Activated gamma-delta T cell treated with Interleukin-2 at 50 U/mL for 16 hours (primary cell): ENCODE measurements at places on chromosomes 16 and 17.

DNA sequence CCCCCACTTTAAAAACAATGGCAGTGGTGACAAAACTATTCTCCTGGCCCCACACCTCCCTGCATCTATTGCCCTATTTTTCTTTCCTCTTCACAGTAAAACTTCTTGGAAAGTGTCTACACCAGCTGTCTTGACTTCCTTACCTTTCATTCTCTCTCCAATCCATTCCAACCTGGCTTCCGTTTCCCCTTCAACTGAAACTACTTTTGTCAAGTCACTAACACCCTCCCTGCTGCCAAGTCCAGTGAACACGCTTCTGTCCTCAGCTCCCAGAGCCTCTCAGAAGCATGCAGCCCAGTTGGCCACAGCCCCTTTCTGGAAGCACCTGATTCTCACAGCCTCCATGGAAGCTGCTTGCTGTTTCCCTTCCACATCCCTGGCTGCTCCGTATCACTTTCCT is 4.0 kb upstream of the SCN4A start:
- DNase-seq = no peak

GRCh38 chr17:79057737-79058385 is 16.8 kb upstream of the ENGASE start:
- no peak for DNase-seq

GRCh38 chr17:82101767-82102679 is 4.0 kb upstream of the FASN start:
- DNase-seq = no peak

GRCh38 chr16:67100569-67101310 is 9.0 kb upstream of the PHAF1 start:
- no peak for DNase-seq

DNA sequence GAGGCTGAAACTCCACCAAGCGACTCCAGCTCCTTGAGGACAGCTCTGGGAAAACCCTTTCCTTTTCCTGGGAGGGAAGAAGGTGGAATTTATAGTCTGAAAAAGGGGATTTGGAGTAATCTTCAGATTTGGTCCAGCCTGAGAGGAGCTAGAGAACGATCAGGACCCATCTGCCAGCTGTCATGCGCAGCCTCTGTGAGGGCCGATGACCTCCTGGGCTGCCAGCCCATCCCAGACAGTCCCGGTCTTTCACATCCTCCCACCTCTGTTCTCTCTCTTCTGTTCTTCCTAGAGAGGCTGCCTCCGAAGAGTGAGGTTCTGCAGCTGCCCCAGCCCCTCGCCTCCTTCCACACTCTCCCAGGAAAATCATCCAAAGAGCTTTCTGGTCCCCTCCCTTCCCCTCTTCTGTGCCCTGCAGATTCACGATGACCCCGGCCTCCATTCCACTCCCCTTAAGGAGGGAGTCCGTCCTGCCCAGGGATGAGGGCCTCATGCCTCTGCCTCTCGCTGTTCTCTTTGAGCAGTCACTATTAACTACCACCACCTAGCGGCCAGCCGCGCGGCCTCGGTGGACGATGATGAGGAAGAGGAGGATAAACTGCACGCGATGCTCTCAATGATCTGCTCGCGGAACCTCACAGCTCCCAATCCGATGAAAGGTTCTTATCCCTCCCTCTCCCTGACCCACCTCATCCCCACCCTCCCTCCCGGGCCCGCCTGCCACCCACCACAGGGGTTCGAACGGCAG is 29.6 kb downstream of the SGSM2 start:
- no peak for DNase-seq

- DNase-seq = no peak
Measured at GRCh38 chr17:67546578-67547527, 169.8 kb downstream of the PITPNC1 start.

GRCh38 chr17:65515959-65516948 is 45.2 kb downstream of the AXIN2 start:
- no peak for DNase-seq

DNA sequence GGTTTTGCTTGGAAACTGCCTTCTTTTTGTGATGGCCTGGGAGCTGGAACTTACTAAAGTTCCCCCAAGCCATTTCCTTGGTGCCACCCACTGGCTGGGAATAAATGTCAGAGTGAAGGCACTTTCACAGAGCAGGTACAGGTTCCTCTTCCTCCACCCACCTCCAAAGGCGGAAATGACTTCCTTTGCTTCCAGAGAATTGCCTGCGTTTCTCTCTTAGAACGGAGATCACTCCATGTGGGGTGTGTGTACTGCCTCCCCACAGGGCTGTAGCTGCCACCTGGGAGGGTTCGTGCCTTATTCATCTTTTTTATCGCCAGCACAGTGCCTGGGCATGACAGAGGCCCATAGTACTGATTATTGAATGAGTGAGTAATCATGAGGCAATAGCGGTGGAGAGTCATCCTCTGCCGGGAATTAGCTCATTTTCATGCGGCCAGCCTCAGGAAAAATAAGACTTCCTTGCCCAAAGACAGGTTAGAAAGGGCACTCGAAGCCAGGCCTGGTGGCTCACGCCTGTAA is 32.2 kb upstream of the HAS3 start:
- no peak for DNase-seq

- DNase-seq = no peak
Measured at GRCh38 chr17:9206741-9207332, 185.5 kb downstream of the NTN1 start.

DNA sequence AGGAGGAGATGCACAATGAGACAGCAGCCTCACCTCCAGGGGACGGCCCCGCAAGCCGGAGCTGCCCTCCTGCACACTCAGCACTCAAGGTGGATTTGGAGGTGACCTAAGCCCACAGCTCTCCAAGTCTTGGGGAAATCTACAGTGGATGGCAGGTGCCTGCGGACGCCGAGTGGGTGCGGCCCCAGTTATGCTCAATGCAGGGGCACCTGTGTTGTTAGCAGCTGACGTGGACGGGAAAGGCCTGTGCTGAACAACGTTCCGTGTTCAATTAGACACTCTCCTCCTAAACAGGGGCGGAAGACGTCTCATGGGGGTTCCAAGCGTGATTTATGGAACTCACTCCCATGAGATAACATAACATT is 22.0 kb upstream of the METRNL start:
- no peak for DNase-seq

DNA sequence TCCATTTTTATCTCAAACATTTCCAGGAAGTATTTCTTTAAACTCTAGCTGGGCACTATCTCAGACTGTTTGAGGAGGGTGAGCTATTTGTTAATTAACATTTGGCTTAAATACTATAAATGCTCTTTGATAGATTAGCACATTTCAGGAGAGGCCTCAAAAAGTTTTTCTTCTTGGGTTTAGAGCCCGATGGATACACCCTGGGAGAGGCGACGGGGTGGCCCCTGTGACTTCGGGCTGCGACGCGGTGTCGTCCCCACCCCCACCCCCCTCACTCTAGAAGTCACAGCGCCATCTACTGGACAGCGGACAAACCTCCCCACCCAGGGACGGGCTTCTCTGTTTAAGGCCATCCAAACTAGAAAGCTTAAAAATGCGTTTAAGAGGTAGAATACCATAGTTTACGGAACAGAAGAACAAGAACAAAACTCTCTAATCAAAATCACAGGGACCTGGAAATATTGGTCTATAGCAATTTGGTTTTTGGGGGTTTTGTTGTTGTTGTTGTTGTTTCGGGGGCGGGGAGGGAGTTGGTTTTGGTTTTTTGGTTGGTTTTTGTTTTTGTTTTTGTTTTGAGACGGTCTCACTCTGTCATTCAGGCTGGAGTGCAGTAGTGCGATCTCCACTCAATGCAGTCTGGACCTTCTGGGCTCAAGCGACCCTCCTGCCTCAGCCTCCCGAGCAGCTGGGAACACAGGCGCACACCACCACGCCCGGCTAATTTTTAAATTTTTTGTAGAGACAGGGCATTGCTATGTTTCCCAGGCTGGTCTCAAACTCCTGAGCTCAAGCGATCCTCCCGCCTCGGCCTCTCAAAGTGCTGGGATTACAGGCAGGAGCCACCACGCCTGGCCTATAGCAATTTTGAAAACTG is 254.4 kb downstream of the C16orf95 start:
- peak; percentile 9 for DNase-seq

DNA sequence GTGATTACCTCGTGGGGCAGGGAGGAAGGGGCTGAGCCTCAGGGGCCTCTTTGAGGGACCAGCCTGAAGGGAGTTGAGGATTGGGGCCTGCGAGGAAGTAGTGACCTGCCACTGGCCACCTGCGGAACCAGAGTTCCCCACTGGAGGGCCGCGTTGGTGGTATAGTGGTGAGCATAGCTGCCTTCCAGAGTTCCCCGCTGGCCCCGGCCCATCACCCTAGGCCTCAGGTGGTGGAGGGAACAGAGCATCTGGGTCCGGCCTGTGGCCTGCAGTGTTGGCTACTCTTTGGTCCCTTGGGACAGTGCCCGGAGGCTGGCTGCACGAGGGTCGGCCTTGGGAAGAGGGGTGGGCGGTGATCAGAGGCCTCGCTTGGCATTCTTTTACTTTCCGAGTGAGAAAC is 20.5 kb downstream of the MGAT5B start:
- DNase-seq = no peak

GRCh38 chr16:9679213-9679767 is 502.9 kb downstream of the GRIN2A start:
- no peak for DNase-seq

- no peak for DNase-seq
Measured at GRCh38 chr17:14124854-14125253, 55.5 kb downstream of the COX10 start.

- no peak for DNase-seq
Measured at GRCh38 chr17:81092518-81093095, 57.7 kb downstream of the BAIAP2 start.

- no peak for DNase-seq
Measured at GRCh38 chr16:88624977-88625576, 13.3 kb upstream of the IL17C start.

DNA sequence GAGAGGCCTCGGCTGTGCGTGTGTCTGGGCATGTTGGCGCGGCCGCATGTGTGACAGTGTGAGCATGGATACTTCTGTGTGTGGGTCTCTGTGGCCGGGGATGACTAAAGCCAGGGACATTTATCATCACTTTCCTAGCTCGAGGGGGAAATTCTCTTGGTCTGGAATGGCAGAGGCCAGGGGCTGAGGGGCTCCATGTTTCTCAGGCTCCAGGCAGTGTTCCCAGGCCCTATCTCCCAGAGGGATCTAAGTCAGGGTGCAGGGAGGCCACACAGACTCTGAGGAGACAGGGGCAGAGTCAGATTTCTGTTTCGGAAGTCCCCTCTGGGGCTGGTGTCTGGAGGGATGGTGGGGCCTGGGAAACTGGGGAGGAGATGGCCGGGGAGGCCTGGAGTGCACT is 23.7 kb upstream of the SPNS2 start:
- no peak for DNase-seq

GRCh38 chr17:49290690-49291359 is 60.2 kb upstream of the PHOSPHO1 start:
- DNase-seq = no peak

- DNase-seq = no peak
Measured at GRCh38 chr17:81002013-81002384, 10.4 kb downstream of the CHMP6 start.

DNA sequence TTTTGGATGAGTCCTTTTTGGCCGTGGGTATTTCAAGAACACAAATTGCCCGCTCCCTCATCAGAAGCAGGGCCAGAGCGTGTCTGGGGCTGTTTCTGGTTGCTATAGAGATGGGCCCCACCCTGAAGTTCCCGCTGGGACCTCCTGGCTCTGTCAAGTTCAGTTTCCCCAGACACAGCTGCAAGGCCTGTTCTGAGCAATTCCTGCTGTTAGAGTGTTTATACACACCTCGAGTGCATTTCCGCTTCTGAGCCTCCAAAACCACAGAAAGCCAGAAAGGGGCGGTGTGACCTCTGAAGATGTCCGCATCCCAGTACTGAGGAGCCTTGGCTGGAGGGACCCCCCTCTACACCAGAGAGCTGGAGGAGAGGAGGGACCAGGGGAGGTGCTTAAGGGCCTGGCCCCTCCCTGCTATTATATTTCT is 9.3 kb upstream of the WBP2 start:
- DNase-seq = peak; percentile 49

DNA sequence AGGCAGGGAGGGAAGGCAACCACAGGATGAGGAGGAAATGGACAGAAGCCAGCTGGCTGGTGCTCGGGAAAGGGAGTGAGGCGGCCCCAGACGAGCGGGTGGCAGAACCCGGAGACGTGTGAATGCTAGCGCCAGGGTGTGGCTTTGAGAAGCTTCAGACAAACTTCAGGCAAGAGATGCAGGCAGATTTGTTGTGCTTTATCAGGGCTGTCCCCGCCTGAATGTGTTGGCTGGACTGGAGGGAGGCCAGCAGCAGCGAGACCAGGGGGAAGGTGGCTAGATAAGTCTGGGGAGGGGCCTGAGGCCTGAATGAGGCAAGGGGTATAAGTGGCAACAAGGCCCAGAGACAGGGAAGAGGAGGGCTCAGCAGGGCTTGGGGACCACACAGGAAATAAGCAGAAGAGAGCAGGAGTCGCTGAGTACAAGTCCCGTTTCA is 22.0 kb downstream of the CAMKK1 start:
- peak; percentile 43 for DNase-seq

DNA sequence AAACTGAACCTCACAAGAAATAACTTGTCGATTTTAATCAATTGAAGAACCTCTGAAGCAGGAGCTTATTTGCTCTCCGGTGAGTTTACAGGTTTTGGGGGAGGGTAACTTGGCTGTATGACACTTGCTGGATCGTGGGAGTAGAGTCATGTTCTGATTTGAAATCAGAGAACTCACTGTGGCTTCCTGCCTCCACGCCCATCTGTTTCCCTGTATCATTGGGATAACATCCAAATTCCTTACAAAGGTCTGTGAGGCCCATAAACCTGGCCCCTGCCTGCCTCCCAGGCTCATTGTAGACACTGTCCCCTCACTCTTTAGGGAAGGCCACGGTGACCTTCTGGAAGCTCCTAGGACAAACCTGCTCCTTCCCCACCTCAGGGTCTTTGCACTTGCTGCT is 48.3 kb downstream of the C17orf67 start:
- DNase-seq = no peak

GRCh38 chr16:22008215-22009059 is 526 bp downstream of the MOSMO start:
- DNase-seq = no peak

DNA sequence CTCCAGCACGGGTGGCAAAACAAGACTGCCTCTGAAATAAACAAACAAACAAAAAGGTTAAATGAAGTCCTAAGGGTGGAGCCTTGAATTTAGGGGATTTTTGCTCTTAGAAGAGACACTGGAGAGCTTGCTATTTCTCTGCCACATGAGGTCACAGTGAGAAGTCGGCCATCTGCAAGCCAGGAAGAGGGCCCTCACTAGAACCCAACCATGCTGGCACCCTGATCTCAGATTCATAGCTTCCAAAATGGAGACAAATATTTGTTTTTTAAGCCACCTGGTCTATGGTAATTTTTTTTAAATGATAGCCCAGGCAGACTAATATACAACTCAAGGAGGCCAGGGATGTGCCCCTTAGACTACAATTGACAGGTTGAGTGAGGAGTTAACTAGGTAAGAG is 255.5 kb downstream of the XYLT1 start:
- no peak for DNase-seq

GRCh38 chr16:11032922-11033291 is 88.5 kb downstream of the CLEC16A start:
- no peak for DNase-seq

GRCh38 chr17:75684924-75685323 is 17.8 kb downstream of the SAP30BP start:
- no peak for DNase-seq

- no peak for DNase-seq
Measured at GRCh38 chr16:21100447-21100846, 50.2 kb downstream of the DNAH3 start.
